Neuronal stem cell (in vitro differentiated cells): ENCODE measurements at places on chromosomes 2 and 18.

DNA sequence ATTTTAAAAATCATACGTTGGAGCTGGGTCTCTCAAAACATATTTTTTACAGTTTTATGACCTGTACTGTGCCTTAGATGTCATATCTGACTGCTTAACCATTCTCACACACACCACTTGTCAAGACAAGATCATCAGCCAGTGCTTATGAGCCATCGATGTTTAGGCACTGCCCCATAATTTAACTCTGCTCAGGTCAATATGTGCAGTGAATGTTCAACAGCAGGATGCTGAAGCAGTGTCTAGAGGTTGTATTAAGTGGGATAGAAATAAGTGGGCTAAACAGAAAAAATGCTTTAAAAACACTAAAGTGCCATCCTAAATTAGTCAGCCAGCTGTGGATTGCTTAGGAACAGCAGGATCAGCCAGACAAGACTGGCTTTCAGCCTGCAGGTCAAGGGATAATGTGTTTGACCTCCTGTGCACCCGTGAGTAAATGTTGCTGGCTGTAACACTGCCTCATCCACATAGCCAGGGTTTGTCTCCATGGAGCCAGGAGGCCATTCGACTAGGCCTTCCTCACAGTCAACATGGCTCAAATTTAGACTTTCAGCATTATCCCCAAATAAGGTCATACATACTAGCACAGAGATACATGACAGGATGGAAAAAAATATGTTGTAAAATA lies 139.0 kb upstream of the NXPH2 start:
- DNase-seq, result no peak

DNA sequence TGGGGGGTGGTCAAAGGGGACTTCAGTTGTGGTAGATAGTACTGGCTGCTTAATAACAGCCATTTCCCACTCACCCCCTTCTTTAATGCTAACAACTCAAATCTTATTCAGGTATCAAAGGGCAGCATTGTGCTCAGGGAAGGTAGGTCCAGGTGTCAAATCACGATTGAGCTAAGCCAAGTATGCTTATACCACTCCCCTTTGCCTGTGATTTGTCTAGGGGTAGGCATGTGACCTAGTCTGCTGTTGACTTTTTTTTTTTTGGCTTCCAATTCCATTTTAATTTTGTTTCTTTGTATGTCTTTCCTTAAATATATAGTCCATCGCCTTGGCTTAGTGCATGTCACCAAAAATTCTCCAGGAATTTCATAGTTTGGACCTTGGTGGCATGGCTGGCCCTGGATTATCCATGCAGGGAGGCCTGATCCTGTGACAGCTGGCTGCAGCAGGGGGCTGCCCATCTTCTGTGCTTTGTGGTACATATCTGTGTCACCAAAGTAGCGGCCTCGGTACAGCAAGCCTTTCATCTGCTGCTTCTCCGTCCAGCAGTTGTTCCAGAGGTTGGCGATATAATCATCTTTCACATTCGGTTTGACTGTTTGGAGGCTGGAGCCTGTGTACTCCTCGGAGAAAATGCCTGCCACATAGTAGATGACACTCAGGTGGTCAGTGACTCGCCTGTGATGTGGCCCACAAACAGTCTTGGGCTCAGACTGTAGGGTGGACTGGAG lies 68.1 kb upstream of the SPRED2 start:
- no peak for DNase-seq

DNA sequence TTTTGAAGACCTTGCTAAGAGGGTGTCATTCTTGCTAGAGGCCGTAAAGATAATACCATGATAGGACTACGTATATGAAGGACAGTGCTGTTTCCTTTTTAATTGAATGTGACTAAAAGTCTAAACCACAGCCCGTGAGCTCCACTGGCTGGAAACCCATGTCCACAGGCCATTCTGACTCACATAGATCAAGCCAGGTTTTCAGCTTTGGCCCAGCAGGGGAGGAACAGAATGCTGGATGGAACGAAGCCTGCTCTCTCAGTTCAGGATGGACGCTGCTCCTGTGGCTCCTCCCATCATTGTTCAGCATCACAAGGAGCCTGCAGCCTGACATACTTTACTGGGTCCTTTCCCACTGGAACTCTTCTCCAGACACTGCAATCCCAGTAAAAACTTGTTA lies 47.6 kb downstream of the ALPK2 start:
- no peak for DNase-seq

GRCh38 chr18:13452871-13453680 lies 234.5 kb downstream of the LDLRAD4 start:
- DNase-seq, result no peak

DNA sequence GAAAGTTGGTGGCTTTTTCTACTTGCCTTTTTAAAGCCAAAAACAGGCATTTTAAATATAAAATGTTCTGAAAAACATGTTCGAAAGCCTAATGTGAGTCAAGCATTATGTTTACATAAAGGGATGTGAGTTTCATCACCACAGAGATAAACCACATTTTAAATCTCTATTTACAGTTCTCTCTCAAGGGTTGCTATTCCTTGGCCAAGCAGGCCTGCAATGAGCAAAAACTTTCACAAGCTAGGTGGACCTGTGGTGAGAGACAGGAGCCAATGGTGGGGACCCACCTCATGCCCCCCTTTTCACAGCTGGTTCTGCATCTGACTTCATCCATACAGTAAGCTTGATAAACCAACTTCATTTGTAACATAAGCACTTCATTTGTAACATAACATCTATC lies 65.1 kb downstream of the CUL3 start:
- DNase-seq, result no peak

- DNase-seq, result no peak
Observed at GRCh38 chr2:25281941-25282340, 59.8 kb downstream of the DNMT3A start.

GRCh38 chr2:179985163-179985820 lies 21.8 kb downstream of the CWC22 start:
- no peak for DNase-seq

GRCh38 chr2:204255071-204255470 lies 290.2 kb upstream of the PARD3B start:
- DNase-seq, result no peak

DNA sequence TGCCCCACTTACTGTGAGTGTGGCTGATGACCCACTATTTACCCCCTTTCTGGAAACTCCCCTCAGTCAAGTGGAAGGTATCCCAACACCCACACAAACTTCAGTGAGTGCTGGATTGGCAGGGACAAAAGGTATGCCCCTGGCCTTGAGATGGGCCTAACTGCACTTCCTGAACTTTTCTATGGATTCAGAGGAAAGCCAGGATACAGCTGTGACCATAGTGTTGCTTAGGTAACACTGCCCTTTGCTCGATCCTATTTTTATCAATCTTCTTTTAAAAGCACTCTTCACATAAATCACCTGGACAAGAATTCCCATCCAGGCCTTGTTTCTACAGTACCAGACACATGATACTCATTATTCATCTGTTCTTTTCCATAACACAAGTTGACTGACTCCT lies 671.5 kb upstream of the SLC8A1 start:
- DNase-seq, result no peak

- no peak for DNase-seq
Observed at GRCh38 chr18:50460716-50461115, 85.9 kb downstream of the SKA1 start.

- no peak for DNase-seq
Observed at GRCh38 chr18:3900327-3900726, 450.4 kb downstream of the TGIF1 start.

DNA sequence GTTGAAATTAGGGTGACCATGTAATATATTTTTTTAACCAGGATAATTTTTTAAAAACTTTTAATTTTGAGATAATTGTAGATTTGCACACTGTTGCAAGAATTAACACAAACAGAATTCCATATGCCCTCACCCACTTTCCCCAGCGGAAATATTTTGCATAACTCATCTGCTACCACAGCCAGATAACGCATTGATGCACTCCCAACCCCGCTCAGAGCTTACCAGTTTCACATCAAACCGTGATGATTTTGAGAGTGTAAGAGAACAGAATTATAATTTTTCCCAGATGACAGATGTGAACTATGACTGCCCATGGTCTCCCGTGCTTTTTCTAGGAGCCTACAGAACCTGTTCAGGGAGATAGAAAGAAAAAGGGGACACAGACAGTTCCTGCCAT lies 35.2 kb upstream of the LDLRAD4 start:
- DNase-seq, result no peak

DNA sequence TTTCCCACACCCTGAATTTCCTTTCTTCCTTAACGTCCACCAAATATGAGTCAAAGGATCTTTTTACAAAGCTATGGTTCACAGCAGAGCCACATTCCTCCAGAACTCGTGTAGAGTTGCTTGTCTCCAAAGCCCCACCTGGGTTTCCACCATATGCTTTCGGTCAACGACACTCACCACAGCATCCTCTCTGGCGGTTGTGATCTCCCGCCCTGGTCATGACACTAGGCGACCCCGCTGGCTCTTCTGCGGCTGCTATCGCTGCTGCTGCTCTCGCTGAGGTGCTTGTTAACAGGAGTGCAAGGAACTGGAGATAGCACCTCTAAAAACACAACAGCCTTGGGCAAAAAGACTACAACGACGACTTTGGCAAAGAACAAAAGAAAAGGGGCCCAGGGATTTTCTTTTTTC lies 340 bp downstream of the SLC40A1 start:
- DNase-seq, result no peak

DNA sequence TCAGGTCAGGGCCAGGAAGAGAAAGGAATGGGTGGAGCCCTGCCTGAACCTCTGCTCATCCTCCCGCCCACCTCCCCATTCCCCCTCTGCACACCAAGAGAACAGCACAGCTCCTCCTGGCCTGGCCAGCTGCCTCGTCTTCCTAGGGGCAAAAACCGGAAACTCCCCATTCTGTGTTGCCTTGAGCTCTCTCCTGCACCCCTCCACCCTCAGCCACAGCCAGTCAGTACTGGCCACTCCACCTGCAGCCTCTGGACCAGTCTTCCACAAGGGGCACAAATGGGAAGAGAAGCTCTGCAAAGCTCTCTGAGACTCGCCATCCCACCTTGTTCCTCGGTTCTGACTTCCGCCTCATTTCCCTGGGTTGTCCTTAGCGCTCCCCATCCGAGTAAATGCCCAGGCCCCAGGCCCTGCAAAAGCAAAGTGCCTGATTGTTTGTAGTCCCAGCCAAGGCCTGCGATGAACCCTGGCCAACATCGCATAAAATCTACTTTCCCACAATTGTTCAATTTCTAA lies 39.3 kb upstream of the SLC35G4 start:
- no peak for DNase-seq
